ENCODE measurements at places on chromosomes 11 and 22. TPM values are rescaled to one million over a fixed set of nuclear protein-coding genes. Genes with fewer than 3 reads are reported as not detected.
A peak's percentile ranks its signal among the peaks of the same experiment; 100 is the strongest.

The SCN3B gene
- polyA plus RNA-seq: 0.10 TPM

The GGTLC2 gene
- not detected for polyA plus RNA-seq

The NRIP3 gene
- 1.0 TPM for polyA plus RNA-seq

The APOL3 gene
- 1.1 TPM for polyA plus RNA-seq

DNA sequence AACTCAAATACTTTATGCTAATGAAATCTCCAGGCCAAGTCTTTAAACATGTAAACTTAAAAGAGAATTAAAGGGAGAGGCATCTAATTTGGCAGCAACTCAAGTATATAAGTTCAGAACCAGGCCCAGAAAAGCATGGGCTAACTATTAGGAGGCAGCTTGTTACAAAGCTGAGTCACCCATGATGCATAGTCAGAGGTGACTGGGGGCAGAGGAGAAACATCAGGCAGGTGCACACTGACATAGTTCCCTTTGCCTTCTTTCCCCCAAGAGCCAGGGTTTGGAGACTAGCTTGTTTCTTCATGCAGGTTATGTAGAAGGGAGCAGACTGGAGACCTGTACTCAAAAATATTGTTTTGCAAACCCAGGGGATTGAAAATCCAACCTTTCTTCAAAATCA is 619.0 kb downstream of the SOX6 start:
- H3K4me3 ChIP-seq: no peak overlapping the region
- H3K27ac ChIP-seq: no peak overlapping the region
- H3K27me3 ChIP-seq: no peaks in the 10 kb centered on the region

- H3K36me3 ChIP-seq: no peaks in the 10 kb centered on the region
- peak overlapping the region; percentile 22 for H3K4me3 ChIP-seq
- DNase-seq: no peak
- H3K27ac ChIP-seq: peak overlapping the region; percentile 87
- peaks cover 64% of the 10 kb centered on the region for H3K4me1 ChIP-seq
These were observed 275.0 kb downstream of the FAM76B start for GRCh38 chr11:95514416-95515110.

GRCh38 chr22:50399751-50400331 is 56.7 kb downstream of the PPP6R2 start:
- no peaks in the 10 kb centered on the region for H3K4me1 ChIP-seq
- H3K27ac ChIP-seq: no peak overlapping the region
- no peak for DNase-seq
- H3K36me3 ChIP-seq: peaks cover 6% of the 10 kb centered on the region

DNA sequence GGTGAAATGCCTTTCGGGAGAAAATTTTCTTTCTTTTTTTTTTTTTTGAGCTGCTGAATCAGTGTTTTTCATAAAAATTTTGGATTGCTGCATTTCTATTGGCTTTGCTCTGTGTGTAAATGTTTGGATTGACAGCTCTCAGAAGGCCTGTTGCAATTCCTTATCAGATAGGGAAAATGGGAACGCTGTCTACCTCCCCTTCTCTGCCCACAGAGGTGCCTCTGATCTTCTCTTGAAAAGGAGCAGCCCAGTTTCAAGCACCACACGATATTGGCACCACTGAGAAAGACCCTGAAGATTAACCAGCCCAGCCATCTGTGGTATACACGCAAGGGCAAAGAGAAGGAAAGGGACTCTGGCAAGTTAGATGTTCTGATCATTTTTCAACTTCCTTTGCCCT is 1272.2 kb downstream of the LRRC4C start:
- no peak overlapping the region for H3K27ac ChIP-seq
- no peaks in the 10 kb centered on the region for H3K4me1 ChIP-seq
- no peaks in the 10 kb centered on the region for H3K36me3 ChIP-seq
- no peaks in the 10 kb centered on the region for H3K27me3 ChIP-seq
- no peak for DNase-seq

DNA sequence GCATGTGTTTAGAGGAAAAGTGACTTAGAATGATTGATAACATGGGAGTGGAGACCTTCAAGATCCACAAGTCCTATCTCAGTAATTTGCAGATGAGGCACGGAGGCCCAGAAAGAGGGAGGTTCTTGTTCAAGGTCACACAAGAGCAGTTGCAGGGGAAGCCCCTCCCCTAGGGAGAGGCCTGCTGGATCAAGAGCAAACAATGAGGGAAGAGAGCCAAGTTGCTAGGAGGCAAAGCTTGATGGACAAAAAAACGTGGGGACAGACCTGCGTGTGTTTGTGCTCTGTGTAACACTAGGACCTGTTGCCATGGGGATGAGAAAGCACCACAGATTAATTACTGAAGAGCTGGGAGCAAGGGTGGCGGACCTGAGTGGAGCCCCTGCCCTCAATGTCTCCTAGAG is 6.4 kb upstream of the MFRP start:
- no peaks in the 10 kb centered on the region for H3K36me3 ChIP-seq
- H3K27me3 ChIP-seq: no peaks in the 10 kb centered on the region
- peaks cover 6% of the 10 kb centered on the region for H3K4me1 ChIP-seq

- H3K4me1 ChIP-seq: no peaks in the 10 kb centered on the region
- no peak overlapping the region for H3K27ac ChIP-seq
- DNase-seq: no peak
- H3K27me3 ChIP-seq: no peaks in the 10 kb centered on the region
- no peaks in the 10 kb centered on the region for H3K36me3 ChIP-seq
These were observed 144.9 kb downstream of the DYNC2H1 start for GRCh38 chr11:103254123-103254522.
